ENCODE measurements at places on chromosomes 2 and 18.

GRCh38 chr2:23604731-23605130 lies 219.8 kb downstream of the KLHL29 start:
- no peak for DNase-seq

DNA sequence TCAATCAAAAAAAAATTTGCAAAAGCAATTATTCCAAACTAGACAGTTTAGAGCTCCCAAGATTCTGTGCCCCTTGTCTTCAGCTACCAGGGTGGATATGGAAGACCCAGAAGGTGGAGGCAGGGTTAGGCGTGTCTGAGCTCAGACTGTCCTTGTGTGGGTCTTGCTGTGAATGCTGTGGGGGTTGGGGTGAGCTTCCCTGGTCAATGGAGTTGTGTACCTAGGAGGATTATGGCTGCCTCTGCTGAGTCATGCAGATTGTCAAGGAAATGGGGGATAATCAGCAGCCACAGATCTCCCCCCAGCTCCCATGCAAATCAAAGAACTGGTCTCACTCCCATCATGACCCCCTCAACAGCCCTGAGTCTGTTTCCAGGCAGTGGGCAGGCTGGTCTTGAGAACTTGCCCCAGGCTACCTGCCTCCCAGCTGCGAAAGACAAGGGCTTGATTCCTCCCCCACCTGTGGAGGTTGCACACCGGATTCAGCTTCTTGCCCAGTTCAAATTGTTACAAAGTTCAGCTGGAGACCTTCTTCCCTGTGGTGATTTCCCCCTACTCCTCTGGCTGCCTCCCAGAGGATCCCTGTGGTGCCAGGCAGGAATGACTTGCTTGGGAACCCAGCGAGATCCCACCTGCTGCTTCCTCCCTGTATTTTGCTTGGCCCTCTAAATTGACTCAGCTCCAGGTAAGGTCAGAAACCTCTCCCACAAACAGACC lies 77.0 kb downstream of the RAD51AP2 start:
- DNase-seq = no peak

GRCh38 chr2:217905896-217906295 lies 96.9 kb downstream of the TNS1 start:
- DNase-seq = no peak

- no peak for DNase-seq
Measured at GRCh38 chr2:175161-175786, 88.6 kb downstream of the SH3YL1 start.

- DNase-seq = no peak
Measured at GRCh38 chr2:11585071-11585470, 51.2 kb downstream of the GREB1 start.

DNA sequence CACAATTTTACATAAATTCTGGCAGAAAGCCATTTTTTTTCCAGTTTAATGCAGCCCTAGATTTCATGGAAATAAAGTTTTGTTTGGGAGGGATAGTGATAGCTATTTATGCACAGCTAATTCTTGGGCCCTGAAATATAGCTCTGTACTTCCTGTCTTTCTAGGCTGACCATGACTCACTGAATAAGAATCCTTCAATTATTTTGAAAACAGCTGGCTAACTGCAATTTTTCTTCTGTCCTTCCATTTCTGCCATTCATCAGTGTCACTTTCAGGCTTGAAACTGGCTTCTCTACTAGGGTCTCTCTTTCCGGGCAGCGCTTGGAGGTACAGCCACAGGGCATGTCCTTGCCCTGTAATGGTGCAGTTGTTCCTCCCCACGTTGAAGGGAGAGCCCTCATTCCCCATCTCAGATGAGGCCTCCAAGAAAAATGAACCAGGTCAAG lies 97.1 kb upstream of the TMEM178A start:
- no peak for DNase-seq

DNA sequence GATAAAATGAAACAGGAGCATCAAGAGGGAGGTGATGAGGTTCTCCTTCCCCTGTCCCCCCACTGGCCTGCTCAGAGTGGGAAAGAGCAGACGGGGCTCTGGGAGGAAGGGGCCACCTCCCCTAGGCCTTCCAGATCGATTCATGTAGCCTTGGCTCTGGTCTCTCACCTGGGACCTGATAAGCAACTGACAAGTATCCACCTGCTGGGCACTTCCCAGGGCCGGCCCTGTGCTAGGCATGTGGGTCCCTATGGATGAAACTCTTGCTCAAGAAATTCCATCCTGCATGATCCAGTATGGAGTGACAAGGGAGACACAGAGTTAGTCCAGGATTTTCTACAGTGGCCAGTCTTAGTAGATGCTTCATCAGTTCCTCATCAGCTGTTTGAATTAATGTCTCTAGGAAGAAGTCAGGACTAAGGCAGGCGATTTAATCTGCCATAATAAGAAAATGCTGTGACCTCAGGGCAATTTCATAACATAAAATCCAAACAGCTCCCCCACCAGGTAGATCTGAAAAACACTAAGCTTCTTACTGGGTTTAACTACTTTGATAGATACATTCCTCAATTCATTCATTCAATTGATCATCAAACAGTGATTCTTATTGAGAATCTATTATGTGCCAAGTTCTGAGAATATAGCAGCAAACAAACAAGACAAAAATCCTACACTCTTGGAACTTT lies 44.7 kb upstream of the ZFP36L2 start:
- DNase-seq = no peak

DNA sequence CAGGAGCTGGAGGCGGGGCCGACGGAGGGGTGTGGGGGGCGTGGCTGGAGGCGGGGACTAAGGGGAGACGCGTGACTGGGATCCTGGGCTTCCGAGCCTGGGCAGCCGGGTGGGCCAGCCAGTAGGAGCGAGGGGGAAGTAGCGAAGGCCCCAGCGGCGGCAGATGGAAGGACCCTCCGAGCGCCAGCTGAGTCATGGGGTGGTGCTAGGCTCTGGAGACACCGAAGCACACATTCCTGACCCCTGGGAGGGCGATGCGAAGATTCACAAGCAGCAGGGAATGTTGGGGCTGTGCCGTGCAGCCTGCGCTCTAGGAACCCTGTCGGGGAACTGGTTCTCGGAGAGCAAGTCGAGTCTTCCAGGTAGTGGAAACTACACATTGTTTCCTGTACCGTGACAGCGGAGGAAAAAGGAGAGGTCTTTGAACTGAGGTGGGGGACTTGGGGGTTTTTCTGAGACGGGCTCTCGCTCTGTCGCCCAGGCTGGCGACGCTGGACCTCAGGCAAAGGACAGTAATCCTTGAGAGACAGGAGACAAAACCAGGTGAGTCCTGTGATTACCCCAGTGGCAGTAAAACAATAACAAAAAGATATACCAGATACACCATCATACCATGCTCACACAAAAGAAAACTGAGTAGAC lies 650 bp upstream of the AFG3L2 start:
- DNase-seq = no peak

DNA sequence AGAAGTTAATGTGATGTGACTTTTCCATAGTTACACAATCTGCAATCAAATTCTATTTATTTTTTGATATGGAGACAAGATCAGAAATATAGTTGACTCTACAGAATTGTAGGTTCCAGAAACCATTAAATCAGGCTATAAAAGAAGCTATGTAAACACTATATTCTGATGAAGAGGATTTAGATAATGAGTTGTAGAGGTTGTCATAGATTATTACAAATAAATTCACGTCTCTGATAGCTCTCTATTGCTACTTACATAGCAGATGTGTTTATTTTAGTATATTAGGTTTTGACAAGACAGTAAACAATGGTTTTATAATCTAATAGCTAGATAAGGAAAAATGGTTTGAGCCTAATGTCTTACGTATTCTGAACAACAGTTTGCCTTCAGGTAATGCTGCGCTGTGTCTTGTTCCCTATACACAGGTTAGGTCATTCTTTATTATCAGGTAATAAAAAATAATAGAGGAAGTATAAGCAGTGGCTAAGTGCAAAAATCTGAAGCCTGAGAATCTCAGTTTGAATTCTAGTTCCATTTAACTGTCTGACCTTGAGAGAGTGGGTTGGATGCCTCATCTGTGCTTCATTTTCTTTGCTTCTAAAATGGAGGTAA lies 93.4 kb downstream of the PPP1R1C start:
- no peak for DNase-seq

DNA sequence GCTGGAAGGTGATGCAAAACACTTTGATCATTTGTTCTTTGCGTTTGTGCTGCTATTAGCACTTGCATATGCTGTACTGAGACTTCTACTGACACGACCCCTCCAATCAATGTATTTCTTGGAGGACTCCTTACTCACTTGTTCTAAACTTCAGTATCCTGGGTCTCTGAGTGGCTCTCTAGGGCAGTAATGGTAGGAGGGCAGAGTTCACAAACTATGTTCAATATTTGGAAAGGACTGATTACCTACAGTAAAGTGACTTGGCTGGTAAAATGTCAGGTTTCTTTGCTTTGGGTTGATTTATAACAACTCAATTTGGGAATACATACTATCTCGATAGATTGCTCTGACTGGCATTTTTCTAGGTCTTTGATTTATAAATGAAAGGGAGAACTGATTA lies 93.7 kb downstream of the TRIM43 start:
- no peak for DNase-seq

GRCh38 chr18:63831080-63831788 lies 56.0 kb downstream of the SERPINB7 start:
- no peak for DNase-seq

- DNase-seq = no peak
Measured at GRCh38 chr18:29434650-29435049, 1257.7 kb upstream of the CDH2 start.

DNA sequence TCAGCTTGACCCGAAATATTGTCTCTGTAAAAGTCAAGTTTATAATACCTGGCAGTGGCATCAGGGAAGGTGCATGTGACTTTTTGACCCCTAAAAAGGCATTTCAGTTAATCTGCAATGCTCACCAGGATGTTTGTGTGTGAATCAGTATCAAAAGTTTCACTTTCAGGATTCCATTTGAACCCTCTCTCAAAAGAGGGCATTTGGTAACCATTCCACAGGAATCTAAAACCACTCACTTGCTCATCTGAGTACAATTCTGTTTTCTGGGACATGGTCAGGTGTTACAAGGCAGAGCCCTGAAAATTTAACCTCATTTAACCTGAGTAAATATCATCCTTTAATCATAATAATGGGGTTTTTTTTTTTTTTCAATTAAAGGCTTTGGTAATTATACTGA lies 77.9 kb upstream of the KLF7 start:
- DNase-seq = no peak

GRCh38 chr2:43220229-43220751 lies 6.1 kb downstream of the ZFP36L2 start:
- no peak for DNase-seq

- no peak for DNase-seq
Measured at GRCh38 chr2:138867341-138867740, 87.2 kb upstream of the NXPH2 start.
